ENCODE measurements at places on chromosomes 3 and 15.
A peak's percentile ranks its signal among the peaks of the same experiment; 100 is the strongest.

DNA sequence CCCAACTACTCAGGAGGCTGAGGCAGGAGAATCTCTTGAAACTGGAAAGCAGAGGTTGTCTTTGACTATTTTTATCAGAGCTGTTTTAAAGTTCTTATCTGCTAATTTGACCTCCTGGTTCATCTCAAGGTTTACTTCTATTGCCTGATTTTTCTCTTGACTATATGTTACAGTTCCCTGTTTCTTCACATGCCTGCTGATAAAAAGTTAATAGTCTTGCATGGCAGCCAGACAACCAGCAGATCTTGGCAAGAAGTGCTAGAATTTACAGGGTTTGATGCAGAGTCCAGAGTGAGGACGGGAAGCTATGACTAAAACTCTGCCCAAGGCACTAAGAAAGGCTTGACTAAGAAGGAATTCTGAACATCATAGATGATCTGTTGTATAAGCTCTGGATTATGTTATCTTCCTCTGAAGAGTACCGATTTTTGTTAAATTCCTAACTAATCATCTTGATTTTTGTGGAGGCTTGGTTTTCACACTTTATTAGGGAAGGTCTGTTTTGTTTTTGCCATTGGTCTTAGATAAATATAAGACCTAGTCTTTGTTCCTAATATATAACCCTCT, 85.9 kb downstream of the CHSY1 start:
- DNase-seq = no peak

DNA sequence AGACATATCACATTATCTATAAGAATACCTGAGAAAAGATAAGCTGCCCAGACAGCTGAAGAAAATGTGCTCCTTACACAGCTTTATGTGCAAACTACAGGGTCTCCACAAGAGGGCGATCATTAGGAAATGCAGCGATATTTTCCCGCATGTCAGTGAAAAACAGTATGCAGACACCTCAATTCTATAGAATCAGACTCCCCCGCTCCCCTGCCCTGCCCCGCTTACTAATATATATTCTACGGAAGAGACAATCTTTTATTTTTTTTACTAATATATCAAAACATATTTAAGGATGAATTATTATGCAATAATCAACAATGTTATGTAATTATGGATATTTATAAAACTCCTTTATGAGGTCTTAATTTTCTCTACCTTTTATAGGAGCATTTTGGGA, 681.3 kb downstream of the ROBO1 start:
- peak; percentile 20 for DNase-seq

- no peak for DNase-seq
Observed at GRCh38 chr15:33675246-33675645, 293.1 kb upstream of the CHRM5 start.

- no peak for DNase-seq
Observed at GRCh38 chr3:72231439-72232196, 446.7 kb upstream of the PROK2 start.

GRCh38 chr3:65439641-65440284, 599.0 kb downstream of the MAGI1 start:
- DNase-seq = peak; percentile 35

All from transverse colon (tissue), 4 donors.